Left renal pelvis (tissue), 4 donors: ENCODE measurements at places on chromosomes 3 and 15. TPM values are rescaled to one million over a fixed set of nuclear protein-coding genes. Genes with fewer than 3 reads are reported as not detected.

Gene SLC35A5
- 66.0 TPM for polyA plus RNA-seq

Gene GABRB3
- polyA plus RNA-seq = 5.8 TPM

Gene GOLGA6B
- not detected for polyA plus RNA-seq

Gene KNG1
- 107 TPM for polyA plus RNA-seq

Gene ATP13A5
- polyA plus RNA-seq = 0.11 TPM

Gene CHL1
- polyA plus RNA-seq = 21.2 TPM

Gene TRIM42
- not detected for polyA plus RNA-seq

Gene GATA2
- 43.5 TPM for polyA plus RNA-seq

Gene ABI3BP
- 31.3 TPM for polyA plus RNA-seq

Gene ZPLD1
- 0.89 TPM for polyA plus RNA-seq

Gene TMCO5A
- not detected for polyA plus RNA-seq

Gene OIP5
- polyA plus RNA-seq = 7.5 TPM

Gene TEX55
- polyA plus RNA-seq = not detected

Gene EPB42
- 1.4 TPM for polyA plus RNA-seq

Gene SOX2
- polyA plus RNA-seq = 0.53 TPM

Gene OR5H2
- not detected for polyA plus RNA-seq
